T-helper 2 cell treated with Interferon-gamma antibody and Interleukin-4, amounts not matched to agents 100 ng/mL and 5 ng/mL, for 36 hours (primary cell): ENCODE measurements at places on chromosomes 2 and 18. TPM values are rescaled to one million over a fixed set of nuclear protein-coding genes. Genes with fewer than 3 reads are reported as not detected.

The DSG2 gene
- 1.2 and 1.3 TPM in 2 replicates for total RNA-seq

The TWIST2 gene
- total RNA-seq: not detected in 2 replicates

The DUSP2 gene
- 24.9 and 25.7 TPM in 2 replicates for total RNA-seq

The NBAS gene
- total RNA-seq: 34.1 and 36.0 TPM in 2 replicates

The NYAP2 gene
- not detected in 2 replicates for total RNA-seq
